Activated CD4-positive, alpha-beta T cell treated with anti-CD3 and anti-CD28 coated beads, Interleukin-2, amount 10 ng/mL, durations not matched to agents 7 days and 5 days (primary cell): ENCODE measurements at places on chromosomes 11 and 22. TPM values are rescaled to one million over a fixed set of nuclear protein-coding genes. Genes with fewer than 3 reads are reported as not detected.

DNA sequence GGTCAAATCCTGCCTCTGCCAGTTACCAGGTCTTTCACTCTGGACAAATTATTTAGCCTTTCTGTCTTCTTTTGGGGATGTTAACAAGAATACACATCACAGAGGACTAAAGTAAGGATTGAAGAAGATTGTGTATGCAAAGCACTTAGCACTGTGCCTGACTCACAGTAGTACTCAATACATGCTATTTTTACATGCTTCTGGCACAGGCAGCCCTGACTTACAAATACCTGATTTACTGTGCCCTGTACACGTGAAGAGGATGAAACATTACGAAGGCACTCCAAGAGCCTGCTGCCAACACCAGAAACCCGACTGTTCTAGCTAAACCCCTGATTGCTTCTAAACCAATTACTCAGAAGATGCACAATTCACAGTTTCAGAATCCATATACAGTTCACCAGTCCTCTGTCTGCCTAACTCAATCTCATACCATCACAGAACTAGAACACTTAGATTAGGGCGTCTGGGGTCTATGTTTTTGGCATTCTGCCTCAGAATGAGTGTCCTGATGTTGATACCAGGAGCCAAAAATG, 300.9 kb upstream of the DDI1 start:
- no peak for DNase-seq

DNA sequence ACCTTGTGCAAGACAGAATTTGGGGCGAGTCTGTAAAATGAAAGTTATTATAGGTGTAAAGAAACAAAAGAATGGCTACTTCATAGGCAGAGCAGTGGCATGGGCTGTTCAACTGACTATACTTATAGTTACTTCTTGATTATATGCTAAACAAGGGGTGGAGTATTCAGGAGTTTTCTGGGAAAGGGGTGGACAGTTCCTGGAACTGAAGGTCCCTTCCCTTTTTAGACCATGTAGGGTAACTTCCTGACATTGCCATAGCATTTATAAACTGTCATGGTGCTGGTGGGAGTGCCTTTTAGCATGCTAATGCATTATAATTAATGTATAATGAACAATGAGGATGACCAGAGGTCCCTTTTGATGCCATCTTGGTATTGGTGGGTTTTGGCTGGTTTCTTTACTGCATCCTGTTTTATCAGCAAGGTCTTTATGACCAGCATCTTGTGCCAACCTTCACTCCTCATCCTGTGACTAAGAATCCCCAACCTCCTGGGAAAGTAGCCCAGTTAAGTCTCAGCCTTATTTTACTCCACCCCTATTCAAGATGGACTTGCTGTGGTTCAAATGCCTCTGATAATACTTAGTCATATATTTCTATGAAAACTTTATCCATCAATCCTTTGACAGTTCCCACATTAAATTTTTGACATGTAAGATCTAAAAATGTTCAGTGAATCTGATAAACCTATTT, 118.6 kb downstream of the ARHGAP42 start:
- DNase-seq = no peak

DNA sequence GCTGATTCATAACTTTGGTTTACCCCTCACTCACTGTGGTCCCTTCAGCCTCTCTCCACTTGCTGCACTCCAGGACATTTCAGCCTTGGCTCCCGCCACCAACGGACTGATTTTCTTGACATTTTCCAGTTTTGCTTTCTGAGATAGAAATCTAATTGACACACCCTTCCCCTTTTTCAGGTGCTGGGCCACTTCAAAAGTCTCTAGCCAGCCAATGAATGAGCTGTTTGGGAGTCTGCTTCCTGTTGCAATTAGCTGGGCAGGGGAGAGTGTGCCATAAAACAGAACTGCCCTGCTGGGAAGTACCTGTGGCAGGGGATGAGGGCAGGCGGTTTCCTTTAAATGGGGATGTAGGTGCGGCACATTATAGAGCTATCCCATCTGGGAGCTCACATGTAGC, 21.1 kb upstream of the PLET1 start:
- no peak for DNase-seq

- DNase-seq = no peak
Measured at GRCh38 chr11:122556605-122557004, 98.9 kb upstream of the UBASH3B start.

- no peak for DNase-seq
Measured at GRCh38 chr11:114522818-114523217, 36.9 kb downstream of the NXPE1 start.

Gene TCN2
- total RNA-seq = 0.54 TPM

Gene PKP3
- not detected for total RNA-seq

- DNase-seq = no peak
Measured at GRCh38 chr11:44306052-44306917, 3.7 kb downstream of the ALX4 start.

DNA sequence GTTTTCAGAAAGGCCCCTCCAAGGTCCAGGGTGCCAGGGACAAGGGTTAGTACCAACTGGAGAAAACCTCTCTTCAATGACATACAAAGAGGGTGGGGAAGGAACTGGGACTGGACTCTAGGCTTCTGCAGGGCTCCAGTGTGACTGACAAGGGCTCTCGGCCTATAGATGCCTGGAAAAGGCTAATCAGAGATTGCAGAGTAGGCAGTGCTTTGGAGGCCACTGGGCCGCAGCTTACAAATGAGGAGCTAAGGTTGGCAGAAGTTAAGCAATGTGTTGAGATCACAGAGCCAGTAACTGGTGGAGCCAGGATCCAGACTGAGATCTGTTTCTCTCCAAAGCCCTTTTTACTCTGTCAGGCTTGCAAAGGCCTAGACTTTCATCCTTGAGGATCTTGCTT, 7.4 kb upstream of the DGKZ start:
- no peak for DNase-seq
